ENCODE measurements at places on chromosomes 7 and 10.

DNA sequence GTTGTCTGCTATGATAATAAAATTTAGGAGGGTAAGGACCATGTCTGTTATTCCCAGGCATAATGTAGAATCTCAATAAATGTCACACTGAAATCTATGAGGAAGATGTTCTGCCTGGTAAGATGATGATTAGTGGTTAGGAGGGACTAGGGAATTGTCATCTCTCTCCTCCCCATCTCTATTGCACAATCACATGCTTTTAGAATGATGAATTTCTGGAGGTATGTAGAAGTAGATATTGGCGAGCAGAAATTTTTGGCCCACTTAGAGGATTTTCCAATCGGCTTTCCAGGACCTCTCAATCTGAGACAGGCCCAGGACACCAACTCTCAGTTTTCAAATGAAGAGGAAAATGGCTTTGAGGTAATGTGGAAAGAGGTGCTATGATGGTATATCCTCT is 2.0 kb upstream of the PITX3 start:
- no peak for DNase-seq

- no peak for DNase-seq
Measured at GRCh38 chr10:24938525-24938924, 13.9 kb downstream of the PRTFDC1 start.

GRCh38 chr10:69048103-69048502 is 39.8 kb upstream of the SRGN start:
- DNase-seq = no peak

DNA sequence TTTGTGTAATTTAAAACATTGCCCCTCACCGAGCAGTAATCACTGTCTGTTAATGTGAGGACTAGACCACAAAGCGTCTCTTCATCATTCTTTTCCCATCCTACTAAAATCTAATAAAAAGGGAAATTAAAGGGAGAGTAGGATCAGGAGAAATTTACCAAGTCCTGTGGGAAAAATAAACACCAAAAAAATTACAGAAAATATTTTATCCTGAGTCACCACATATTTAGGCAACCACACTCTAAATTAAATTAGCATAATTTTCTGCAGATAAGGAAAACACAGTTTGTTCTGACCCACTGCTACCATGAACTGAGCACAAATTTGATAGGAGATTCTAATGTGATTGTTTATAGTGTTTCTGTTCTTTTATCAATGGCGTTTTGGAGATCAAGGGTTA is 49.3 kb downstream of the CCDC6 start:
- DNase-seq = no peak

DNA sequence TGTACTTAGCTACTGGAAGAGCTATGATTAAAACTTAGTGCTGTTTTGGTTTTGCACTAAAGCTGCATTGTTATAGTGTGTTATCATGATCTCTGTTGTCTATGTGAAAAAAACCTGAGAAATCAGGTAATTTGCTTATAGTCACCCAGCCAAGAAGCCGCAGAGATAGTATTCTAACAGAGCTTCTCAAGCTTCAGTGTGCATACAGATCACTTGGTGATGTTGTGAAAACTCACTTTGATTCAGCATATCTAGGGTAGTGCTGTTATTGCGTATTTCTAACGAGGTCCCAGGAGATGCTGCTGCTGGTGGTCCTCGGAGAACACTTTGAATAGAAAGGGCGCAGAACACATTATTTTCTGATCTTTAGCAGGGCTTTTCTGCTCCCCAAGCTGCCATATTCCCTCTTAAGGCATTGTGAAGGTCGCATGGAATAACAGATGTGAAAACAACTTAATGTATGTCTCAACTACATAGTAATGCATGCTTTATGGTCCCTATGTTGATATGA is 68.4 kb upstream of the PDCD4 start:
- DNase-seq = no peak

GRCh38 chr7:42407833-42408232 is 170.8 kb upstream of the GLI3 start:
- no peak for DNase-seq

- no peak for DNase-seq
Measured at GRCh38 chr7:24916463-24917040, 63.4 kb downstream of the OSBPL3 start.
